Stimulated activated CD4-positive, alpha-beta T cell treated with anti-CD3 and anti-CD28 coated beads, TNF-alpha, amount 100 ng/mL, for 1 hour (primary cell): ENCODE measurements at places on chromosomes 7 and 10.

- DNase-seq: no peak
These were observed 11.7 kb upstream of the HOXA2 start for GRCh38 chr7:27113991-27114769.

DNA sequence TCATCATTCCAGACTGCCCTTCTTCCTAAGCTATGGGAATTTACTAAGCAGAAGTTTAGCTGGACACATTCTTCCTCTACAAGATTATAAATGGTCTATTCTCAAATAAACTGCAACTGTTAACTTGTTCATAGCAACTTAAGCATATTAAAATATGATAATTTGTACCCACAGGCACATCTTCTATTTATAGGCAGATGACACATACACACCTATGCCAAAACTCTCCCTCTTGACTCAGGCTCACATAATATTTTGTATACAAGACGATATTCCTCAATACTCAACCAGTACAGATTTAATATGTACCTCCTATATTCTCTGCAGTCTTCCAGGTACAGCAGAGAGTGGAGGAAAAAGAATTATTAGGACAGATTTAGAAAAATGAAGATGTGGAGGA is 232.7 kb upstream of the KIAA1217 start:
- no peak for DNase-seq

- no peak for DNase-seq
These were observed 444.0 kb upstream of the ZWINT start for GRCh38 chr10:56805022-56805421.

DNA sequence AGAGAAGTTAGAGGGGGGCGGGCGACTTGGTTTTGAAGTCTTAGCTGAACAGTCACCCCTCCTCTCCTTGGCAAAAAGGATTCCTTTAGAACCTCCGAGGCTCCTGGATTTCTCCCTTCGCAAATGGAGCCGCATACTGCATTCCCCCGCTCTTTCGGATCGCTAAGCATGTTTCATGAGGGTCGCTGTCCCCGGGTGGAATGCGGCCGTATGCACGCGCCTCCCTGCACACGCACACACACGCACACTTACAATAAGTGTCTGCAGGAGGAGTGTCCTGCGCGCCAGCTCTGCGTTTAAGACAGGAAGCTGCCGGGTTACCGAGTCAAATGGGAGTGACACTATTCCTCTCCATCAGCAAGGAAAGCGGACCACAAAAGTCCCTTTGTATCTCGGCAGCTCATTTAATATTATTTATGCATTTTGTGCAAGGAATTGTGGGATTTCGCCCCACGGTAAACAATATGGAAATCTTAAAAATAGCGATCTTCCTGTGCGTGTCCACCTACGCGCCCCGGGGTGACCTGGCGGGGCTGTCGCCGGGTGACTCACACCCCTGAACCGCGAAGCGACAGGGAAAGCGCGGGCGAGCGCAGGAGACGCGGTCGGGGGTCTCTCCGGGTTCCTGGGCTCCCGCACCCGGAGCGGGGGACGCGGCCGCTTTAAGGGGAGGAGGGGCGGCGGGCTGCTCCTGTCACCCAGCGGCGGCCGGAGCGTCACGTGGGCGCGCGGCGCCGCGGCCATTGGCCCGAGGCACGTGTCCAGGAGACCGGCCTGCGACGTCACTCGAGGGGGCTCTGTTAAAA is 988 bp upstream of the EN2 start:
- no peak for DNase-seq

GRCh38 chr10:987620-987869 is 689 bp upstream of the GTPBP4 start:
- DNase-seq: no peak

GRCh38 chr10:80462981-80463741 is 9.1 kb downstream of the TSPAN14 start:
- no peak for DNase-seq

GRCh38 chr10:101494650-101495049 is 93.4 kb downstream of the POLL start:
- DNase-seq: no peak

- no peak for DNase-seq
These were observed 191.7 kb downstream of the LRRN3 start for GRCh38 chr7:111282626-111283025.

- no peak for DNase-seq
These were observed 70.6 kb downstream of the STK17A start for GRCh38 chr7:43653466-43653865.

DNA sequence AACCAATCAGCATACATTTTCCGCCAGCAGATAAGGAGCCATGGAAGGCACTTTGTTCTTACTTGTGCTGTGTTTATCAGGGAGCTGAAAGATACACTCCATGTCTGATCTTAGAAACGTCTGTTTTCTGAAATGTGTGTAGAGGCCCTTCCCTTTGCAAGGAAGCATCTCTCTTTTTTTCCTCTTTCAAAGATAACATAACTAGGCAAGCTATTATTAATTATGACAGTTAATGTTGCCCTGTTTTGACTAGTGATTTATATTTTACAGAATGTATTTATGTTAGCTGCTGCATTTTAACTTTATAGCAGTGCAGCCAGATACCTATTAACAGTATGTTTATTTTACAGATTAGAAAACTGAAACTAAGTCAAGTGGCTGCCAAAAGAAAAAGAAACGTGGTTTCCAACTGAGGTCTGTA is 683.2 kb upstream of the IGFBP3 start:
- DNase-seq: no peak

DNA sequence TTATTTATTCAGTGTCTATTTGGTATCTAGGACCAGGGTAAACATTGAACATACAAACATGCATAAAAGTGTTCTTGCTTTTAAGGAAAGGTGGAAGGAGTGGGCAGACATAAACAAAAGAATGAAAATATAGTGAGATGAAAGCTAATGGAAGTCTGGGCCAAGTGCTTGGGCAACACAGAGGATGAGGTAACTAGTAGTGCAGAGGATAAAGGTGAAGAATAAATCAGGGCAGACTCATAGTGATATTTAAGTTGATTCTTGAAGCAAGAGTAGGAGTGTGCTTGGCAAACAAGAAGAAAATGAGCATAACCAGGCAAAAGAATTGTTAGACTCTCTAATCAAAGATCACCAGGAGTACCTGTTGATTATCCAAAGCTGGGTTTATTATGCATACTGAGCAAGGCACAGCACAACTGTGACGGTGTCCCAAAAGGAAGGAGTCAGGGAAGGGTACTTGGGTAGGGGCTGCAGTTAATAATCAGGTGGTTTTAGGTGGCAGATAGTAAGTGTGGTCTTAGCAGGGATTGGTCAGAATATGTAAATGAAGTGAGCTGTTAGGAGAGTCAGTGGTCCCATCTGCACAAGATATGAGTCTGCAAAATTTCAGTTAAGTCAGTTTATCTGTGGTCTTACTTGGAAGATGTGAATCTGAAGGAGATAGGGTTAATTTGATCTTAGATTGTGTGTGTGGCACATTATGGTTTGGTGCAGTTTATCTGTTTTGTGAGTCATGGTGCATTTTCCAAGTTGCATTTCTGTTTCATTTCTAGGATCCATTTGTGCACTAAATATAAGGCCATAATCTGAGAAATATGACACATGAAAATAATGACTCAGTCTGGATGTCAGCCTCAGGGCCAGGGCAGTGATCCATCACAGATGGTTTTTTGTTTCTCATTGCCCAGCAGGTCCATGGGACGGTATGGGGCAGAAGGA is 30.6 kb upstream of the TAX1BP1 start:
- DNase-seq: no peak

DNA sequence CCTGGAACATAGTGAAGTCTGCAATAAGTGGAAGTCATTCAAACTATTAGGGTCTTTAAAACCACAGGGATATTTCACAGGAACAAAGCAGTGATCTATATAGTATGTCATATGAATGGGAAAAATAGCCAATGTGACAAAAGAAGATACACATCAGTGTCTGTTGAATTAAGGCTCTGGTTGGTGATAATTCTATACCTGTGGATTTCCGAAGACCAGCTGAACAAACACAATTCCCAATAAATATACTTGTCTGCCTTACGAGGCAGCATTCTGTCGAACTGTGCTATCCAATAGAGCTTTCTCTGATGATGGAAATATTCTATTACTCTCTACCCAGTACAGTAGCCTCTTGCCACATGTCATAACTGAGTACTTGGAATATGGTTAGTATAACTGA is 55.9 kb upstream of the CAV2 start:
- DNase-seq: no peak

DNA sequence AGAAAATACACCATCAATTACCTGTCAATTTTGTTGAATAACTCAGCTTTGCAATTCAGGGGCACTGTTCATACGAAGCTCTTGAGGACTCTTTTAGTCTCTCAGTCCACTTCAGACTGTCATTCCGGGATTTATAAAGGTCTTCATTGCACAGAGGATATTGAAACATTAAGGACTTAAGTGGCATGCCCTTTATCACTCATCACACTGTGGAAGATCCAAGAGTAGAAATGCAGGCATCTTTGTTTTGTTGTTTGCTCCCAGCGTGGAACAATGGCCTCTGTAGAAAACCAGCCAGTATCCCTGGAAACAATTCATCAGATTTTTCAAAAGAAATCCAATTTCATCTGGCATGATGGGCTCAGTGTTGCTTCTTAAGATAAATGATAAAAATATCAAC is 66.3 kb upstream of the LRGUK start:
- no peak for DNase-seq
